ENCODE measurements at places on chromosomes 3 and 15. TPM values are rescaled to one million over a fixed set of nuclear protein-coding genes. Genes with fewer than 3 reads are reported as not detected.

Gene ROBO2
- 2.5 TPM for total RNA-seq

Gene CCDC54
- total RNA-seq, result not detected

Gene LINGO1
- total RNA-seq, result 18.8 TPM

Gene RARRES1
- total RNA-seq, result not detected

GRCh38 chr15:67992411-67992810, 61.7 kb upstream of the PIAS1 start:
- no peak overlapping the region for H3K4me3 ChIP-seq
- no peak overlapping the region for H3K27ac ChIP-seq
- no peaks in the 10 kb centered on the region for H3K36me3 ChIP-seq
- peaks cover 6% of the 10 kb centered on the region for H3K27me3 ChIP-seq
- no peak for DNase-seq

DNA sequence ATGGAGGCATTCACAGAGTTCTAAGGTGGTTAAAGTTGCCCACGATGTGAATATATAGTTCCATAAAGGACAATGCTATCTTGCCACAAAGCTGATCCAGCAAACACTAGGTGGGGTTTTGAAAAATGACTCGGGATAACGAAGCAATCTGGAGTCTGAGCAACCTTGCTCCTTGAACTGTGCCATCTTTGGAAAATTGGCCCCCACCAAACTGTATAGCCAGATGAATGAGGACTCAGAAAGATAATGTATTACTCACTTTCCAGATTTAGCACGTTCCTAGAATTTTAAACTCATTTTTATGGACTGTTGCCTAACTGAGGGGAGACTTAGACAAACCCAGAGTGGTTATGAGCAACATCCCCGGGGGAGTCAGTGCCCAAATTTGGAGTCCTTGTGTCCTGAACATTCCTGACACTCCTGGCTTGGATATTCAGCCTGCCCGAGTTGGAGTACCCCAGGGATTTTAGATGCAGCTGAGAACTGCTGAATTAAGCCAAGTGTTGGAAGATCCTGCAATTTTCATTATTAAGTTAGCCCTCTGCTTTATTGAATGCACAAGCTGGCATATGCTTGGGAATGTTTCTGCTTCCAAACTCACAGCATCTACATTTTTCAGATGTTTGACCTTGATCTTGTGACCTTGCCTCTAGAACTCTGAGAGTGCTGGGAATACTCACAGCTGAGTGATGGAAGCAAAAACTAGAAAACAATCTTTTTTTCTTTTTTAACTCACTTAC, 8.8 kb upstream of the MAGI1 start:
- H3K36me3 ChIP-seq, result no peaks in the 10 kb centered on the region
- H3K4me1 ChIP-seq, result peaks cover 5% of the 10 kb centered on the region
- no peak overlapping the region for H3K4me3 ChIP-seq
- DNase-seq, result no peak

GRCh38 chr15:43212299-43212698, 8.5 kb downstream of the EPB42 start:
- H3K36me3 ChIP-seq, result no peaks in the 10 kb centered on the region
- H3K4me3 ChIP-seq, result no peak overlapping the region
- H3K27me3 ChIP-seq, result peaks cover 10% of the 10 kb centered on the region

GRCh38 chr3:4633078-4634004, 140.2 kb downstream of the ITPR1 start:
- no peaks in the 10 kb centered on the region for H3K27me3 ChIP-seq
- no peak overlapping the region for H3K27ac ChIP-seq
- peaks cover 3% of the 10 kb centered on the region for H3K4me1 ChIP-seq
- DNase-seq, result peak; percentile 12

DNA sequence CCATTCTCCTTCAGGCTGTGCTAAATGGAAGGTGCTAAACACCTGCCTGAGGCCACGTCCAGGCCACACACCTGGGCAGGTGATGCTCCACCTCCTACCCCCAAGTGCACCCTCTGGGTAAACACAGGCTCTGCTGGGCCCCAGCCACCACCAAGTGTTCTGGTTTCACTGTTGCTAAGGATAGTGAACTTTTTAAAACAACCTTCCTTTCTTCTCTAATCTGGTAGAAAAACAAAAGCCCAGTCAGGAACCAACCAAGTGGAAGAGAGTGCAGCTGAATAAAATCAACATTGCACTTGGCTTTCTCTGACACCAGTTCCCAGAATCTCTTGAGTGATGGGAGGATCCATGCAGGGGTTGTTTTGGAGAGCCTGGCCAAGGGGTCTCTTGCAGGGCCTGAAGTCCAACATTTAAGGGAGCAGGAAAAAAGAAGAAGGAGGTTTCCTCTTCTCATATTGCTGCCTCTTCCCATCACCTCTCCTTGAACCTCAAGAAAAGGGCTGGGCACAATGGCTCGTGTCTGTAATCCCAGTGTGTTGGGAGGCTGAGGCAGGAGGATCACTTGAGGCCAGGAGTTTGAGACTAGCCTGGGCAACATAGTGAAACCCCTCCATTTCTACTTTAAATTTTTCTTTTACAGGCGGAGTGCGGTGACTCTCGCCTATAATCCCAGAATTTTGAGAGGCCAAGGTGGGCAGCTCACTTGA, 26.2 kb upstream of the ATP13A3 start:
- no peak overlapping the region for H3K4me3 ChIP-seq
- H3K27ac ChIP-seq, result no peak overlapping the region
- no peaks in the 10 kb centered on the region for H3K27me3 ChIP-seq
- no peaks in the 10 kb centered on the region for H3K4me1 ChIP-seq

DNA sequence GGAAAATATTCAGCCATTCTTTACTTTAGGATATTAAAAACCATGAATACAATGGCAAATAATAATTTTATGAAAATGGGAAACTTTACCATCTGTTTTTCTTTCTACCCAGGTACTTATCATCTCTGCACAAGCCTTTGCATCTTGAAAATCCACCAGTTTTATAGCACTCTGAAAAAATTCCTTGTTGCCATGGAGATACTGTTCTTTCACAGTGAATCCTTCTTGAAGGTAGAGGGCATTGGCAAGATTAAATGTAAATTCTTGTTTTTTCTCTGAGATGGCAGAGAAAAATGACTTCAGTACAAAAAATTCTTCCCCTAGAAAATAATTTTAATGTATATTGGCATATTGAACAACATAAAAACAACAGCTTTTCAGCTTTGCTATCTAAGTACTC, 6.9 kb downstream of the SERPINI2 start:
- no peak overlapping the region for H3K27ac ChIP-seq
- H3K36me3 ChIP-seq, result no peaks in the 10 kb centered on the region
- no peaks in the 10 kb centered on the region for H3K4me1 ChIP-seq
- no peak for DNase-seq

DNA sequence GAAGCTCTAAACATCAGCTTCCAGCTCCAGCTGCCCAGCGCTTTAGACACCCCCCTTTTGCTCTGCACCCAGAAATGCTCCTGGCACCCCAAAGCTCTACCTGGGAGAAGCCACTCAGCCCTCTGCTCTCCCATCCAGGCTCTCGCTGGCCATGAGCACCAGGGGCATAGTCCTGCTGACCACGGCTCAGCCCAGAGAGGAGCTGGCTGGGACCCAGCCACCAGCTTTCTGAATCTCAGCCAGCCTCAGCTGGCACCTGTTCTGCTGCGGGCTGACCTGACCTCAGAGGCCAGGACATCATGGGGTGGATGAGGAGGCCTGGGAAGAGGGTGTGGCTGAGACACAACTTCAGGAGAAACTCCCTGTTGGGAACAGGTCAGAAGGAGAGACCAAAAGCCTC, 8.6 kb downstream of the NTRK3 start:
- peaks cover 4% of the 10 kb centered on the region for H3K27me3 ChIP-seq
- peaks cover 6% of the 10 kb centered on the region for H3K4me1 ChIP-seq
- no peak overlapping the region for H3K4me3 ChIP-seq
- no peak overlapping the region for H3K27ac ChIP-seq

- peaks cover 7% of the 10 kb centered on the region for H3K36me3 ChIP-seq
- no peaks in the 10 kb centered on the region for H3K4me1 ChIP-seq
- DNase-seq, result no peak
- H3K27ac ChIP-seq, result no peak overlapping the region
- H3K4me3 ChIP-seq, result no peak overlapping the region
Observed at GRCh38 chr3:185290266-185290665, 36.4 kb upstream of the EHHADH start.

DNA sequence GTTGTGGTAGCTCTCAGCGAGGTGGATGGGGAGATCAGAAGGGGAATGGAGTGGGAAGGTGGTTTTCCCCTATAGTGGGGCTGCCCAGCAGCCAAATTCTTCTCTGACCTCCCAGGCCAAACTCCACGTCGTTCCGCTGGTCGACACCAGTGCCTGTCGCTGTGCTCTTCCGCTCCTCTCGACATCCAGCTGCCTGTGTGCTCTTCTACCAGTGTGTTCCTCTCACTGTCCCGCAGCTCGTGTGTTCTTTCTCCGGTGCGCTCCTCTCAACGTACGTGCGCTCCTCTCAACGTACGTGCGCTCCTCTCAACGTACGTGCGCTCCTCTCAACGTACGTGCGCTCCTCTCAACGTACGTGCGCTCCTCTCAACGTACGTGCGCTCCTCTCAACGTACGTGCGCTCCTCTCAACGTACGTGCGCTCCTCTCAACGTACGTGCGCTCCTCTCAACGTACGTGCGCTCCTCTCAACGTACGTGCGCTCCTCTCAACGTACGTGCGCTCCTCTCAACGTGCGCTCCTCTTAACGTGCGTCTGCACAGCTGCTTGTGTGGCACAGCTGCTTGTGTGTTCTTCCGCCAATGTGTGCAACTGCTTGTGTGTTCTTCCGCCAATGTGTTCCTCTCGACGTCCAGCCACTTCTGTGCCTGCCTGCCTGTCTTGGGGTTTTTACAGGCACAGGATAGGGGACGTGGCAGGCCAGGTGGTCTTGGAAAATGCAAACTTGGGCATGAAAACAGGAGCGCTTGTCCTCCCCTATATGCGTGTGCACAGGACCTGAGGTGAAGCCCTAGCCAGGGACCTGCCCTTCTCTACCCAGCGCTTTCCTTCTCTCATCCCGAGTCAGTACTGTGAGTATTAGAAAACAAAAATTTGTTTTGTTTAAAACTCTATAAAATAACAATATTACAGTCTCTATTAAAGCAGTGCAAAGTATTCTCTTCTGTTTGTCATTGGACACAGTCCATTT, 991.1 kb downstream of the GBE1 start:
- peak overlapping the region; percentile 94 for H3K4me3 ChIP-seq
- H3K36me3 ChIP-seq, result no peaks in the 10 kb centered on the region
- peak; percentile 14 for DNase-seq

All from endothelial cell (in vitro differentiated cells).